Activated naive CD4-positive, alpha-beta T cell (primary cell): ENCODE measurements at places on chromosomes 12 and 14.

- no peak for DNase-seq
Observed at GRCh38 chr14:54440476-54440872, 700 bp downstream of the CNIH1 start.

DNA sequence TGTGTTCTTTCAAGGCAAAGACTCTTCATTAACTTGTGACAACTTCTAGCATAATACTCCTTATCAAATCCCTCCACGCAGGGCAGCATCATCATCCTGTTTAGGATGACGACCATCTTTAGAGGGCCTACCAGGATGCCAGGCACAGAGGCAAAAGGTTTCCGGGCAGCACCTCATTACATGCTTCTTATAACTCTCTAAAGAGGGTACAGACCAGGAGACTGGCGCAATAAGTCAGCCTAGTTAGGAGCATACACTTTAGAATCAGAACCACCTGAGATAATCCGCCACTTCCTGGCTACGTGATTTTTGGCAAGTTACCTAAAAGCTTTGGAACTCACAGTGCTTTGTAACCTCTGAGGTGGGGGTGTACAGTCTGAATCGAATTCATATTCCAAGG, 136.0 kb upstream of the NOS1 start:
- no peak for DNase-seq

DNA sequence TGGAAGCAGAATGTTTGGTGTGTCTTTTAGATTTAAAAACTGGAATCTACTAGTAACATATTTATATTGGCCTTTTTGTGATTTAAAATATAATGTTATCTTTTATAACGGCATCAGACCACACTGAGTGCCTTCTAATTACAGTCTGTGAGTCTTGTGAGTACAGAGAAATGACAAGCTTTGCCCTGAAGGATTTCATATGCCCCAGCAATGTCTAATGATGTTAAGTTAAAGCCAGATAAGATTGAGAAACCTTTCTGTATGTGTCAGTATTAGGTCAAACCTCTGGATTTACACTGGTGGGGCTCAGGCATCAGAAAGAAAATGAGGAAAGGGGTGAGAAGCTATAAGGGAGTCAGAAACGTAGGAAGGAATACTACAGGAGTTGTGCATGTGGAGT, 25.2 kb downstream of the PLEKHA5 start:
- no peak for DNase-seq

- DNase-seq = no peak
Observed at GRCh38 chr12:71220260-71220659, 62.5 kb upstream of the TSPAN8 start.

DNA sequence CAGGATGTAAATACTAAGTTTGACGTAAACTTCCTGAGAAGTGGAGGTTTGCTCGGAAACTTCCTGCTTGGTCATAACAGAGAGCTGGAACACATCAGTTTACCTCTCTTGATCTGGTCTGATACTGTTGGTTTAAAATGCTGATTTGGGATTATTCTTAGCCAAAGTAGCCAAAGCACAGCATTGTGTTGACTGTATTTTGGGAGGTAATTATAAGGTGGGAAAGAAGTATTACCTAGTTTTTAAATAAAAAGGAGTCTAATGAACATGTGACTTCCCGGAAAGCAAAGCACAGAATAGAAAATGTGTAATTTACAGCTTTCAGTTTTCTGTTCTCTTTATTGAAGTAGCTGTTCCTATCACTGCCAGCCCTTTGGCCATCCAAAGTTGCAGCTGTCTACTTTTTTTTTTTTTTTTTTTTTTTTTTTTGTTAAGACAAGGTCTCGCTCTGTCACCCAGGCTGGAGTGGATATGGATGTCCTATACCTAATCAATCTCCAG, 52.2 kb upstream of the SRP54 start:
- no peak for DNase-seq

- no peak for DNase-seq
Observed at GRCh38 chr14:77903937-77904617, 104.2 kb downstream of the ADCK1 start.

- no peak for DNase-seq
Observed at GRCh38 chr14:37508503-37508902, 86.5 kb downstream of the FOXA1 start.

GRCh38 chr14:99286761-99287160, 14.8 kb upstream of the BCL11B start:
- DNase-seq = no peak

- DNase-seq = no peak
Observed at GRCh38 chr12:32039347-32039746, 67.3 kb upstream of the BICD1 start.

DNA sequence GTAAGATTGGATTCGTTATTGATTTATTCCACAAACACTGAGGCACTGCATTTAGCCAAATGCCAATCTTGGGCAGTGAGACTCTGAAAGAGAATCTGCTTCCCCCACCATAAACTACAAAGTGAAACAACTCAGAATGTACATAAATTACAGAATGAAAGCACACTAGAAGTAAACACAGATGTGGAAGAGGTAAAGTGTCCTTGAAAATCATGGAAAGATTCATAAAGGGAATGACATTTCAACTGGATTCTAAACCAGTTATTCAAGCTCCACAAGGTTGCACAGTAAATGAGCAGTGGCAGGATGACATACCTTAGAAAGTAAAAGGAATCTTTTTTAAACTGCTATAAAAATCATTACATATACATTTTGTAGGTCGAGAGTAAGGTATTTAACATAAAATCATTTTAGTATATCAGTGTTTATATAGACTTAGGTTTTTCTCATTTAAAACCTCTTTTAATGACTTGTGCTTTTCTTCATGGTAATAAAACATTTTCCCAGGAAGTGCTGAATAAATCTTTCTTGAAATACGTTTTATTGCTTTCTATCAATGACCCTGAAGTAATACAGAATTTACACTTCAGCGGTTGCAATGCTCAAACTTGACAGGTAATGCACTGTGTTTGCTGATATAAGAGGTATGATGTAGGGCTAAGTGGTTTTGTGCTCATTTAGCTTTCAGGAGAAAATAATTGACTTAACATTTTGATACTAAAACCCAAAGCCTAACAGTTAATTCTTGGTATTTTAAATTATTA, 270.6 kb downstream of the NAV3 start:
- DNase-seq = no peak

DNA sequence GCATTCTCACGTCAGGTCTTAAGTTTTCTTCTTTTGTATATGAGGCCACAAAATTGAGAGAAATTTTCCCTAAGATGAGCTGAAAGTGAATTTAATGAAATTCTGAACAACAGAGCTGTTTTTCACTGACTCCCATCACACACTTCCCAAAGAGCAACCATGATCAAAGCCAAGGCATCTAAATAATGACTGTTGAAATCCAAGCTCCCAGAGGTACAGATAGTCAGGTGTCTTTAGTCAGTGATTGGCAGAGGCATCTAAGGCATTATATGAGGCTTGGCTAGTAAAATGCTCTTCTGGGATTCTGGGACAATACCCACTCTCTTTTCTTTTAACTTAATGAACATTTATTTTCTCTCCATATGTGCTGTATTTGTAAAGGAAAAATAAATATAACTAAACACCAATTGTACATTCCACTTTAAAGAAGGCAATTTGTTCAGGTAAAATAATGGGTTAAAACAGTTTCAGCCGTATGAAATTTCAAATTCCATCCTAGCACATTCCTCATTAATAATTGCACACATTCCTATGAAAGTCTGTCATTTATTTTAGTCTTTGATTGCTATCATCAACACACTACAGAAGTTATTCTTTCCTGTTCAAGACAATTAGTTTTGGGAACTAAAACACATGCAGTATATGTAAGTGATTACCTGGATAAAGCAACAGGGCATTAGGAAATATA, 871 bp upstream of the SSTR1 start:
- DNase-seq = no peak

GRCh38 chr12:5441497-5442236, 9.8 kb downstream of the NTF3 start:
- no peak for DNase-seq

DNA sequence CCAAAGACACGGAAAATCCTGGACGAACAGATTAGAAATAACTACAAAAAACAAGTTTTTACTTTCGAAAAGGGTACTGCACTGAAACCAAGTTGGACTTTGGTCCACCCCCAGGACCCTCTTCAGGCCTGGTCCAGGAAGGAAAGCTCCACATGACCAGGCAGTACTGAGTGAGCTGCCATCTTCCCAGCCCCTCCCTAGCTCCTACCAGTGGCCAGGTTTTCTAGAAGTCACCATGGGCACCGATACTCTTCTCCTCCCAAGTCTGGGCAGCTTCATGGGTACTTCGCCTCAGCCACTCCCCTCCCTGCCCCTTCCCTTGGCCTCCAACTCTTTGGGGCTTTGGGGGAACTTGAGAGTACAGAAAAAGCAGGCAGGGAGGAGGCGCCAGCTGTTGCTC, 6.6 kb downstream of the VAMP1 start:
- DNase-seq = no peak

GRCh38 chr14:44940211-44940610, 21.5 kb downstream of the KLHL28 start:
- no peak for DNase-seq

GRCh38 chr12:58710901-58711300, 209.4 kb downstream of the LRIG3 start:
- DNase-seq = no peak

DNA sequence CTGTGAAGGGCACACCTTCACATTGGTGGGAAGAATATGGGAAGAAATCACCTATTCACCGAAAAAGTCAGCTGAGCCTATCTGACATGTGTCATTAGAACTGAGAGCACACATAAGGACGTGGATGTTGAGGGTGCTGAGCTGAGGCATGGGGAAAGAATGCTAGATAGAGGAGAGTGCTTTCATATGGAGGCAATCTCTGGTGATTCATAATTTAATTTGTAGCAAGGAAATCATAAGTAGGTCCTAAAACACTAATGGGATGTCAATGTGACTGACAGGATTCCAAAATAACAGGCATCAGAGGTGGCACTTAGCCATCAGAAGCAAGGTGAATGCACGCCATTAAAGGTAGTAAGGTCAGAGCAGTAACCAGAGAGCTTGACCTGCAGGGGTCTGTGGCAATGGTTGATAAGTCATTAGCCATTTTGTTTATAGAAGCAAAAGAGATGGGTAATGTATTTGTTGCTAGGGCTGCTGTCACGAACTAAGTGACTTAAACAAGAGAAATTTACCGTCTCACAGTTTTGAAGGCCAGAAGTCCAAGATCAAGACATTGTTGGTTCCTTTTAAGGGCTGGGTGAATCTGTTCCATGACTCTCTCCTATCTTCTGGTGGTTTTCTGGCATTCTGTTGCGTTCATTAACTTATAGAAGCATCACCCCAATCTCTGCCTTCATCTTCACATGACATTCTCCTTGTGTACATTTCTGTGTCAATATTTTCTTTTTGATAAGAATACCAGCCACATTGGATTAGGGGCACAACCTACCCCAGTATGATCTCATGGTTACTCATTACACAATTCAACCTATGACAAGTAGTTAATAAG, 69.3 kb downstream of the ANKS1B start:
- no peak for DNase-seq

- DNase-seq = no peak
Observed at GRCh38 chr14:94644102-94644535, 31.9 kb downstream of the SERPINA3 start.

- DNase-seq = no peak
Observed at GRCh38 chr12:114921781-114922180, 237.8 kb upstream of the TBX3 start.

GRCh38 chr14:49641697-49642129, 6.7 kb upstream of the DNAAF2 start:
- DNase-seq = no peak

- DNase-seq = no peak
Observed at GRCh38 chr12:91289906-91290305, 107.3 kb upstream of the DCN start.

GRCh38 chr12:85821759-85822158, 14.4 kb downstream of the RASSF9 start:
- no peak for DNase-seq

- DNase-seq = no peak
Observed at GRCh38 chr14:105375635-105376057, 22.7 kb upstream of the TEX22 start.

DNA sequence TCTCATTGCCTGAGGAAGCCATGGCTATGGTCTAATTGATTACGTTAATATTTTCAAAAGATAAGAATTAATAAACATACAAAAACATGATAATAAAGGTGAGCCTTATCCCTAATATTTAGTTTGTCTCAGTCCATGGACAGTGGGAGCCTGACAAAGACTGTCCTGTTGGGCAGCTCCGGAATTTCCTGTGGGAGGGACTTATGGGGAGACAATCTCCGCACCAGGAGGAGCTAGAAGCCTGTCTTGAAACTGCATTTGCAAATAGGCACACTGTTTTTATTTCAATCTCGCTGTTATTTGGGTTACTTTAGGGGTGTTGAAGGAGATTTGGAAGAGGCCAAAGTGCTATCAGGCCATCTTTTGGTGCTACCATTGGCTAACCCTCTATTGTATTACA, 50.8 kb upstream of the ZDHHC17 start:
- no peak for DNase-seq
